ENCODE measurements at places on chromosomes 6 and 20.
A peak's percentile ranks its signal among the peaks of the same experiment; 100 is the strongest.

DNA sequence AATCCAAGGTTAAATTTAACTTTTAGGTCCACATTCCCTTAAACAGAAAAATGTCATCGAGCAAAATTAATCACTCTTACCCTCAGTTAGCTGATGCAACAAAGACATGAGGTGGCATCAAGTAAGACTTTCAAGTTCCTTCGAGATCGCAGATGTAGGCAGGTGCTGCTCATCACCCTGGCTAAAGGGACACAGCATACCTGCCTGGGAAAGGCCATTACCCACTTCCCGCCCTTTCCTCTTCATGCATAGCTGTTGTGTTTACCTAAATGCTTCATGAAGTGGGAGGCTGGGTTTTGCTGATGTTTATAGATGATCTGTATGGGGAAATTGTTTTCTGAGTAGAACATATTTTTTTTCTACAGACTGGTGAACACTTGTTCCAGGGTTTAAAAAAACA is 67.7 kb downstream of the GFRA4 start:
- DNase-seq = no peak

GRCh38 chr20:58048096-58048702 is 180.3 kb downstream of the ANKRD60 start:
- no peak for DNase-seq

GRCh38 chr6:156065849-156066248 is 610.2 kb upstream of the NOX3 start:
- no peak for DNase-seq

DNA sequence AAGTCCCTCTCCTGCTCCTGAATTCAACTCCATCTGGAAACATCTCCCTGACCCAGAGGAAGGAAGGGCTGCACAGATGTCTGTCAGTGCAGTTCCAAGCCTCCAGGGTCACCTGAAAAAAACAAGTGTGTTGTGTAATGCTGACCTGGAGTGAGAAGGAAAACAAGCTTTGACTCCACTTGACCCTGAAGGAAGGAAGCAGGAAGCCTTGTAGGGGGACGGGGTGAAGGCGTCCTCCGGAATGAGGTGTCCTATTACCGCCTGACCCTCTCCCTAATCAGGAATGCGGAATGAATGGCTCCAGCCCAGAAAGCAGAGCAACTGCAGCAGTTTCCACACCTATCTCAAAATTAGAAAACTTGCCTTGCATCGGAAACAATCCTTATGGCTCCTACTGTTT is 13.9 kb upstream of the ADGRF5 start:
- no peak for DNase-seq

- DNase-seq = no peak
Observed at GRCh38 chr6:4300917-4301316, 165.5 kb upstream of the ECI2 start.

DNA sequence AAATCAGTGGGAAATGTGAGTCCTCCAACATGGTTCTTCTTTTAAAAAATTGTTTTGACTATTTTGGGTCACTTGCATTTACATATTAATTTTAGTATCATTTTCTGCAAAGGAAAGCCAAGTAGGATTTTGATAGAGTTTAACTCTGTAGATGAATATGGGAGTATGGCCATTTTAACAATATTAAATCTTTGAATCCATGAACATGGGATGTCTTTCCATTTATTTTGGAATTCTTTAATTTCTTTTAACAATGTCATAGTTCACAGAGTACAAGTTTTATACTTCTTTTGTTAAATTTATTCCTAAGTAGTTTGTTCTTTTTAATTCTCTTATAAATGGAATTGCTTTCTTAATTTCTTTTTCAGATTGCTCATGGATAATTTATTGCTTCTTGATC is 56.5 kb upstream of the ARMC2 start:
- DNase-seq = no peak

DNA sequence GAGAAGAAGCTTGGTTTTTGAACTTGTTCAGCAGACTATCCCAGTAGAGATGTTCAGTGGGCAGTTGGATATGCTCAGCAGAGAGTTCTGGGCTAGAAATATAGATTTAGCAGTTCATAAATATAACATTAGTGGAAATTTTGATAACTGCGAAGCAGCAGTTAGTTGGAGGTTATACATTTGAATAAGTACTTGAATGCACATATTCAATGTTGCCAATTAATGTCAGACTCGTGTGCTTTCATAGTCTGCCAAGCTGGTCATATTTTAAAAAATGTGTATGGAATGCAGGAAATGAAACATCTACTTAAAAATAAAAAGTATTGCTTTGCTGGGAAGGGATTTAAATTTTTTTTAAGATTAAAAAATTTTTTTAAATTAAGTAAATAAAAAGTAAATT is 92.5 kb upstream of the E2F3 start:
- no peak for DNase-seq

- no peak for DNase-seq
Observed at GRCh38 chr20:17646961-17647301, 35.1 kb downstream of the RRBP1 start.

DNA sequence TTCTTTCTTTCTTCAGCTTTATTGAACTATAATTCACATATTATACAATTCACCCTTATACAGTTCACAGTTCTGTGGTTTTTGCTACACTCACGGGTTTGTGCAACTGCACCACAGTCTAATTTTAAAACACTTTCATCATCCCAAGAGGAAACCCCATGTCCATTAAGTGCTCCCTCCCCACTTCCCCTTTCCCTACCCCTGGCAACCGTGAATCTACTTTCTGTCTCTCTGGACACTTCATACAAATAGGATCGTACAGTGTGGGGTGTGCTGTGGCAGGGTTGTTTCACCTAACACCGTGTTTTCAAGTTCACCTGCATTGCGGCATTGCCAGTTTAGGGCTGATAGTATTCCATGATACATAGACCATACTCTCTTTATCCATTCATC is 118.8 kb downstream of the PHACTR3 start:
- DNase-seq = no peak

DNA sequence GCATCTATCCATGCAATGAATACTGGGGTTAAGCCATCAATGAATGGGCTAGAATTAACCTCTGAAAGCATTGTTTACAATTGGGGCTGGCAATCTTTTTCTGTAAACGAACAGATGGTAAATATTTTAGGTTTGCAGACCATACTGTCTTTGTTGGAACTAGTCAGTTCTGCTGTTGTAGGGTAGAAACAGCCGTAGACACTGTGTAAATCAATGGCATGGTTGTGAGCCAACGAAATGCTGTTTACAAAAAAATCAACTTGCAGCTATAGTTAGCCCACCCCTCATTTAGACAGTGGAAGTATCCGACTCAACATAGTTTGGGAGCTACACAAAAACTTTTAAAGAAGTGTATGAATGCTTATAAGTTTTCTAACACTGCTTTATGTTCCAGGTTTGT is 91.5 kb downstream of the BCKDHB start:
- no peak for DNase-seq

DNA sequence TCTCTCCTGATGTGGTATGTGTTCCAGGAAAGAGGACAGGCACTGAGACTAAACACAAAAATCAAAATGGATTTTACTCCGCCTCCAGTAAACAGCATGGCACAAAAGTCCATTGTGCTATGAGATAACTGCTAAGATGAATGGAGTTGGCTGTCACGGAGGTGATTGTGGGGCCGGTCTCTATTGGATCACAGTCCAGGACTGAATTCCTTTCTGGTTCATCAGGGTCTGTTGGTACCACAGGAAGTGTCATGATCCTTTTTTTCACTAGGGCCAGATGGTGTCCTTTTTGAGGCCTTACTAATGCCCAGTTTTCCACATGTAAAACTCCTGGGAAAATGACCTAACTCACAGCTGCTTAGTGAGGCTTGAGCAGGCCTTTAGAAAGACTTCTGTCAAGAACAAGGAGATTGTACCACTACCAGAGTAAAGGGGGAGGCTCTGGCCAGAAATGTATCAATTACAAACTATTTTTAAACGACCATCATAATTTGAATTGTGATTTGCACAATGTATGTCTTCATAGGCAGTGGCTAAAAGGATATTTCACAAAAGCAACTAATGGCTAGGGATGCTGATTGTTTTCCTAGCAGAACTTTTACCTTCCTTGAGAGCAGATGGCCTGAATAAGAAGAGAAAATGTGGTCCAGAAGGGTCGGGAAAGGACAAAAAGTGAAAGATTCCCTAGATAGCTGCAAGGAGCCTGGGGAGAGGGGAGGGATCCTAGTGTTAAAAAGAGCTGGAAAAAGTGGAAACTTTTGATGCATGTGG is 192.2 kb upstream of the POU3F2 start:
- DNase-seq = no peak

DNA sequence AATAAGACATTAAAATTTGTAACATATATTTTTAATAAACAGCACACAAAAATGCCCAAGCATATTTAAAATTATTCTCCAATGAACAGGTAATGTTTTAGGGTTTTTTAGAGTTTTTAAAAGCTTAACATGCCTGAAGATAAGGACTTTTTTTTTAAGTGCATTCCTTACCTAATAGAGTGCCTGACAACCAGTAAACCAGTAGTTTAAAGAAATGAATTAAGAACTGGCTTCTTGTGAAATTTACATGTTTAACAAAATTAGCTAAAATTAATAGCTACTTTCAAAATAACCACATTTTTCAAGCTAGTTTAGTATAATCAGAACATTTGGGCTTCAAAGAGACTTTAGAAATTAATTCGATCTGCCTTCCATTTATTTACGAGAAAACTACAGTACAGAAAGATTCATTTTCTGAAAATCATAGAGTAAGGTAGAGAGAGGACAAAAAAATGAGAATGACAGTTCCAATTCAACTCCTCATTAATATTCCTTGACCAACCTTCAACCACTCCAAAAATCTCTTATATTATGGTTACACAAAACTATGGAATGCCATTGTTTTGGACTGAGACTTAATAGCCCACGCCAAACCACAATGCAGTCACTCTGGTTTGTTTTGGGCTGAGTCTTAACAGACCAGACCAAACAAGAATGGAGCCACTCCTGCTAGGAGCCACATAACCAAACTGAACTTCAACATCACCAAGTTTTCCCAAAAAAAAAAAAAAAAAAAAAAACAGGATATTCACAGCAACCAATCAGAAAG is 5.7 kb upstream of the PLN start:
- no peak for DNase-seq

- no peak for DNase-seq
Observed at GRCh38 chr6:27214126-27214601, 33.3 kb upstream of the PRSS16 start.

- DNase-seq = no peak
Observed at GRCh38 chr20:50680105-50680960, 11.0 kb downstream of the RIPOR3 start.

DNA sequence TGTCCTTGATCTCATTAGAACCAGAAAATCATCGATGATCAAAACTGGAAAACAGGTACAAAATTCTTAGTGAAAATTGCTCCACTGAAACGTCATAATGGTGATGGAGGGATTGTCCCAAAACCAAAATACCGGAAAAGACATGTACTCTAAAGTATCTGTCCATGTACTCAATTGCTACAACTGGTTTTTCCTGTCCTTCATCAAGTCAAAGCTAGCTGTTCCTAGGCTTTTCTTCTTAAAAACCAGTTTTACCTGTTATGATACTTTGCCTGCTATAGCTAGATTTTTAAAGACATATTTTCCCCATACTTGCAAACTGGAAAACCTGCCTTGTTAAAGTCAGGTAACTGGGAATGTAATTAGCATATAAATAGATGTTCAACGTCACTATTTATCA is 50.5 kb upstream of the LRRC1 start:
- DNase-seq = no peak

DNA sequence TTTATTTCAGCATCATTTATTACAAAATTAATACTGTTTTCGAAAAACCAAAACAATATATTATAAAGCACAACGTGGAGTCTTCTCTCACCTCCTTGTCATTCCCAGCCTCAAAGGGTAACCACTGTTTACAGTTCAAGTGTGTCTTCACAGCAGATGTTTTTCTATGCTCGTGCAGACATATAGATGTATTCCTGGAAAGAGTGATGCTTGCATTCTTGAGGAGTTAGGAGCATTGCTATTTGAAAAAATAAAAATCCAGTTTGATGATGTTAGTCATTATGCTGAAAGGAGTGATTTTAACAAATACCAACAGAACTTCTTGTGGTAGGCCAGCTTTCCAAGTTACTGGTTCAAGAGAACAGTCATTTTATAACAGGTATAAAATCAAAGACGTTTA is 234.9 kb downstream of the BCKDHB start:
- DNase-seq = no peak

DNA sequence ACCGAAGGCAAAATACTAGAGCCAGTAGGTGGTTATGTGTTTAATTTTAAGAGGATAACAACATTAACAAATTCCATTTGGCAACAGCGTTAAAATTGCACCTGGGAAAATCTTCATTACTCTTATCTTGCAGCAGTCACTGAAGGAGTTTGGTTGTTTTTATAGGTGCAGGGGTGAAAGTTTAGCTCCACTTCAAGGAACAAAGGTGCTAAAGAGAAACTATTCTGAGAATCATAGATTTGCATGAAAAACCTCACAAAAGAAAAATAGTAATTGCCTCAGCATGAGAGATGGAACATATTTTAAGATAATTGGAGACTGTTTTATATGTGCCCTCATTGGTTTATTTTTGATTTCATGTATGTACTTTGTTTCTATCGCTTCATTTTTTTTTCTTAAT is 444.4 kb downstream of the UTRN start:
- DNase-seq = no peak

DNA sequence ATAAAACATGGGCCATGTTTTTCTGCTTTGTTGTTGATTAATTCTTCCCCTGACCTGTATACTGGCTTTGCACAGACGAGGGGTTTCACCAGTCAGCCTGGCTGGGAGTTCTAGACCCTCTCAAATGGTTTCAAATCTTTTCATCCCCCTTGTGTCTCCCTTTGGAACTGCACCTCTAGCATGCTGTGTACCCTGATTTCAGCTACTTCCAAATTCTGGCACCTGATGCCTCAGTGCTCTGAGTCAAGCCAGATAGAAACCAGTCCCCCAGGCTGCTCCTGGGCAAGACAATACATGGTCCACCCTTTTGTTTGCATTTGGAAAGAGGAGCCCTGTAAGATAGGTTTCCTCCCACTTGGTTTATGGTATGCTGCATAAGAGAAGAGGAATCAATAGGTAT is 290.2 kb downstream of the BTBD3 start:
- no peak for DNase-seq

DNA sequence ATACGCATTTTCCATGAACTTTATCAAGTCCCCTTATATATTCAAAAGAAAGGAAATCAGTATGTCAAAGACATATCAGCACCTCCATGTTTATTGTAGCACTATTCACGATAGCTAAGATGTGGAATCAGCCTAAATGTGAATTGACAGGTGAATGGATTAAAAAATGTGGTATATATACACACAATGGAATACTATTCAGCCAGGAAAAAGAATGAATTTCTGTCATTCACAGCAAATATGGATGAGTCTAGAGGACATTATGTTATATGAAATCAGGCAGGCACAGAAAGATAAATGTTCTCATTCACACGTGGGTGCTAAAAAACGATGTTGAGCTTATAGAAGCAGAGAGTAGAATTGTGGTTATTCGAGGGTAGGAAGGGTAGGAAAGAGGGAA is 5.3 kb downstream of the FIG4 start:
- no peak for DNase-seq

DNA sequence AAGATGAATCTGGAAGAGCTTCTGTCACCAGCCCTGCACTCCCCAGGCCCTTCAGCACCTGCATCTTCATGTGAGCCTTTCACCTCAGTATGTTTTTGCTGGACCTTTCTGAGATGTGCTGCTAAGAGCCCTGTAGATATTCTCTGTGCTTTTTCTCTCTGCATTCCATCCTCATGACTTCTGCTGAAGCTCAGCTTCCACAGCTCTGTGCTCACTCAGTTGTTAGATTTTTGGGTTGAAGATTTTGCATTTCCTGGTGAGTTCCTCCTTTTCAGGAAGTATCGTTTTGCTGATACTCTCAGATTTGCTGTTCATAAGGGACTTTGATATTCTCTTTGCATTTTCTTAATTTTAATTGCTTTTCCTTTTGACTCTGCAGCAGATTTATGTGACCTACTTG is 18.3 kb downstream of the KIAA1586 start:
- no peak for DNase-seq

- peak; percentile 46 for DNase-seq
Observed at GRCh38 chr6:136647363-136647852, 97.2 kb upstream of the MAP7 start.

All from activated CD4-positive, alpha-beta T cell treated with anti-CD3 and anti-CD28 coated beads, Interleukin-2, amount 50 U/mL, for 24 hours (primary cell).